Inflammatory macrophage treated with lipopolysaccharide for 1 hour (primary cell): ENCODE measurements at places on chromosomes 7 and 10.

DNA sequence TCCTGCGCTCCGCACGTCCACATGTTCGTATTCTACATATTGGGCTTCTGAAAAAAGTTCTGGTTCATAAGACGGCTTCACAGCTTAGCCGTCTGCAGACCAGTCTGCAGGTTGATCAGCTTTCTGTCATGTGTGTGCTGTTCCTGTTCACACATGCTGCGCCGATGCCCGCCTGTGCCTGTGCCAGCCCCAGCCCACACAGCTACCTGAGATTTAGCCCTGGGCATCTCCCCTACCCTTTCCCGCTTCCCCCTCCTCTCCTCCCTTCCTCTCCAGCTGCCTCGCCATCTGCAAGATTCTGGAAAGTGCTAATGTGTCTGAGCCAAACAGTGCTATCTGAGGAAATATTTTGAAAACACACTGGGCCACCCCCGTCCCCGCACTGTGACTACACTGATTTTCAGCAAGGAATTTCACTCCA is 7.1 kb downstream of the CHST3 start:
- DNase-seq = no peak

- DNase-seq = no peak
Measured at GRCh38 chr7:67878808-67879207, 882.2 kb downstream of the TYW1 start.

DNA sequence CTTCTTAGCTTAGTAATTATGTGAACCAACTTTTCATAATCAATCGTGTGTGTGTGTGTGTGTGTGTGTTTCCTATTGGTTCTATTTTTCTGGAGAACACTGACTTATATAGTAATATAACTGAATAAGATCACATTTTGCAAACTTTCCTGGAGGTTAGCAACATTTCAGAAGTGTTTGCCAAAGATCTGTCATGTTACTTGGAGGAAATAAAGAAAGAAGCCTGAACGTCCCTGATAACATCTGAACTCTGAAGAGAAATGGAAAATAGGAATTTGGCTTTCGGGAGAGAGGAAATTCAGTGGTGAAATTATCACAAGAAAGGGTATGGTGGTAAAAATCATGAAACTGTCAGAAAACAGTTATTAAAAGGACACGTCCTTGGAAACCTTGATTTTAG is 984.4 kb upstream of the AUTS2 start:
- no peak for DNase-seq

- no peak for DNase-seq
Measured at GRCh38 chr7:84998665-84999064, 188.2 kb downstream of the SEMA3D start.

DNA sequence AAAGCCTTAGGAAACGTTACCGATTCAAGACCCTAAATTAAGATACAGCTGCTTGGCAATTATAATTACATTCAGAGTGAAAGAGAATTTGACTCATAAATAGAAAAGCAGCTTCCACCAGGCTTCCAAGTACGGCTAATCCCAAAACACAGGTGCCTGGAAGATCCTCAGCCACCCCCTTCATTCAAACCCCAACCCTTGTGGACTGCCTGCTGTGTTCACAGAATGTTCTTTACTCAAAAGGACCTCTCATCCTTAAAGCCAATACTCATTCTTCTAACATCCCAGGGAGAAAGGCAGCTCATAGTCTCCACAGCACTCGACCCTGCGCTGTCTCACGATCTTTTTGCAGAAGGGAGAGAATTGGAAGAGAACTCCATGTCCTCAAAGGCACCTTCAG is 32.9 kb downstream of the RNF32 start:
- no peak for DNase-seq

DNA sequence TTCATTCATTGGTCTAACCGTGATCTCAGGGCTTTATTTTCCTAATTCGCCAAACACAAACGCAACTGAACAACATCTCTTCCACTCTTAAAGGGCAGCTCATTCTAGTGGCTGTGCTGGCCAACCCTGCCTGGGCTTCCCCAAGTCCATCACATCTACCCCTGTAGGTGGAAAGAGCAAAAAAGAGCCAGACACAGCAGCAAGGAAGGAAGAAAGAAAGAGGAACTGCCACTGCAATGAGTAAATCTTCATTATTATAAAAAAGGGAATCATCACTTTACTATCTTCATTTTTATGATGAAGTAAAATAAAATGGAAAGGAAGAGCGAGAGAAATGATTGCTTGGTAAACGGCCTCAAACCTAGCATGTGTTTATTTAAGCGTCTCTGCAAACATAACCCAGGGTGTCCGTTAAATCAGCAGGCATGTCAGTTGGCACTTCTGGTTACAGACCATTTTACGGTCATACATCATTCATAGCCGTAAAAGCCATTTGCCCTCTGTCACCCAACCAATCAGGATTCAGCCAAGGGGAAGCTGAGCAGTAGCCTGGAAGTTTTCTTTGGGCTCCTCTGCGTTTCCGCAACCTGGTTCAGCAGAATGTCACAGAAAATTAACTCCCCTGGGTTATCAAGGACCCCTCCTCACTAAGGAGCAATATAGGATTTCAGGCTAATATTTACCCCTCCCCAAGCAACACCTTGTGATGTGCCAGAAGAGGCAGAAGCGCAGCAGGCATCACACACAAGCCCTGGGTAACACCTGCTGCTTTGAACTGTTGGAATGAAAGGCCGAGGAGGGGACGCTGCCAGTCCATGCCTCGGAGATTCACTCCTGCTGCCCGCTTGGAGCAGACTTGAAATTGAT is 234.0 kb downstream of the SNX10 start:
- peak; percentile 8 for DNase-seq

DNA sequence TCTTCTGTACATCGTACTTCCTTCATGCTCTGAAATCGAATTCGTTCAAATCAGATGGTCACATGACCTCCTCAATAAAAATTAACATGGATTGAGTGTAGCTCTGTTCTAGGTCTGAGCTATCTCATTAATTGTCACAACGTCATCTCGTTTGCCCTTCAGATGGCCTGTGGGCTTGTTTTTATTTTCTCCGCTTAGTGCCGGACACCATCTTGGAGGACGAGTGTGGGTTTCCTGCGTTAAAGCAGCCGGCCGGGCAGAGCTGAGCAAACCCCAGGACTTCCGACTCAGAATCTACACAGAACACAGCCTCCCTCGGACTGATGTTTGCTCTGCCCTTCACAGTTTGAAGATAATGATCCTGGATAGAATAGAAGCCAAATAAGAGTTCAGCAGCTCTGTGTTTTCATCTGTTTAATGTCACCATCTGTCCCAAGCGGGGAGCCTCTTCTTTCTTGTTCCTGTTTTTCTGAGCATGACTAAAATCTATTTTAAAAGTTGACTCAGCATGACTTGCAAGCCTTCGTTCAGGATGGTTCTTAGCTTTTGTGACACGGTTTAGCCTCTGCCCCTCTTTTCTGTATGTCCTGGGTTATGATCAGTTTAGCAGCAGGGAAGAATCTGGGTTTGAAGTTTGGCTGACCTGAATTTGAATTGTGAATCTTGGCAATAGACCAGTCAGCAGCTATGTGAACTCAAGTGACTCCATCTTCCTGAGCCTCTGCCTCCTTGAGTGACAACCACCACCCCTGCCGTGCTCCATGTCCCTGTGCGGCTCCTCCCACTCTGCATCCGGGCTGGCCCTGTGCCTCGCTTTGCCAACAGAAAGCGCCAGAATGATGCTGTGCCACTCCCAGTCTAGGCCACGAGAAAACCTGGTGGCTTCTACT is 30.6 kb upstream of the GALNTL5 start:
- DNase-seq = peak; percentile 87

DNA sequence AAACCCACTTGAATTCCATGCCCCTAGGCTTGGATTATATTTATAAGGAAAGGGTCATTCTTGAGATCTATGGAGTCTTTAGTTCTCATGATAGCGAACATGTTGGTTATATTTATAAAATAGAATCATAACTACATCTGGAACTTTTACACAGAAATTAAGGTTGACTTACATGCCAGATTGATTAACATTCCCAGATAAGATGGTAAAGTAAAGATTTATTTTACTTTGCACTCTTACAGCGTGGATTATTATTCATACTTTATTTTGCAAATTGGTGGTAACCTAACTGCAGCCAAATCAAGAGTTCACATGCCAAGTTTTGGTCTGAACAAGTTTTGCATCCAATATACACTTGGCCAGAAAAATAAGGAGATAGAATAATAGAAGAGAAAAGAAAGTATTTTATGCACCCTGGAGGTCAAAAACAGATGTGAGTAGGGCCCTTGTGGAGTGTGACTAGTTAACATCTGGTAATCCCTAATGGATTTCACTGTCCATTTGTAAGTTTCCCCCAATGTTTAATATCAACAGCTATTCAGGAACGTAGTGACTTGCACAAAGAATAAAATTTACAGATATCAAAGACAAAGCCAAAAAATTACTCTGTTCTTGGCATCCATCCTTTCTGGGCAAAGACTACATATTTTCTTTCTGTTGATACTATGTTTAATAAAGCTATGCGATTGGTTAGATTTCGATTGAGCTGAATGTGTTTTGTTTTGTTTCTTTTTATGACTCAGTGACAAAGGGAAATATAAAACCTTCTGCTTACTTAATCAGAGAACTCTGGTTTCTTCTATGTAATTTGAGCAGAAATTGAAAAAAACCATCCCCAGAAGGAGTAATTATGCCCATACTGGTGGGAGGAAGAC is 10.1 kb upstream of the TMEM26 start:
- DNase-seq = no peak

- no peak for DNase-seq
Measured at GRCh38 chr7:132638000-132638399, 61.7 kb upstream of the PLXNA4 start.

- DNase-seq = no peak
Measured at GRCh38 chr7:24885716-24886115, 94.3 kb downstream of the OSBPL3 start.

DNA sequence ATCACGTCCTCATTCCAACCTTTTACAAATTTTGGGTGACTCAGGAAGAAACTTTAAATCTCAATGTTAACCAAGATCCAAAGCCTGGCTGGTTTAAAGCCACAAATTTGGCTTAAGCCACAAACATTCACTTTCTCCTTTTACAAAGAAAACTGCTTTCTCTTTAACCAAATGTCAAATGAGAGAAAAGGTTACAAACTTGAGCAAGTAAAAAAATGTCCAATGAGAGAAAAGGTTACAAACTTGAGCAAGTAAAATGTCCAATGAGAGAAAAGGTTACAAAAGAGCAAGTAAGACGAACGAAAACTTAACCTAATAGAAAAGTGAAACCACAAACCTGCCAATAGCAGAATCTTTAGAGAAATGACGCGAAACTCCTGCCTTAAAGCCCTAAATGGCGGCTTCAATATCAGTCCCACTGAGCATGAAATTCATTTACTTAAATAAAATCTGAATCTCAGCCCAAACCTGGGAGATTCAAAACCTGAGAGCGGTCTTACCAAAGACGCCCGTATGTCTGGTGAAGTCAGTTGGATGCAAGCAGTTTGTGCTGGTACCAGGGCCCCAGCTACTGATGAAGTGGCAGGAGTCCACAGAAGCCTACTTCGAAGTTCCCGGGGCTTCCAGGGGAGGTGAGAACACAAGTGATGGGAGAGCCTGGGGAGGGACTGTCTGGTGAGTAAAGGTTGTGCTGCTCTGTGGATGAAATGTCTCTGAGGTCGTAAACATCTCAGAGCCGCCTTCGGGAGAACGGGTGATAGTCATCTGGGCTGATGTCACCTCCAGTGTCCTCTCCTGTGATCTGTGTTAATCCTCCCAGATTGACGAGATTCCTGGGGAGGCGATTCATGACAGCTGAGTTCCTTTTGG is 74.6 kb downstream of the PAXIP1 start:
- DNase-seq = peak; percentile 100

DNA sequence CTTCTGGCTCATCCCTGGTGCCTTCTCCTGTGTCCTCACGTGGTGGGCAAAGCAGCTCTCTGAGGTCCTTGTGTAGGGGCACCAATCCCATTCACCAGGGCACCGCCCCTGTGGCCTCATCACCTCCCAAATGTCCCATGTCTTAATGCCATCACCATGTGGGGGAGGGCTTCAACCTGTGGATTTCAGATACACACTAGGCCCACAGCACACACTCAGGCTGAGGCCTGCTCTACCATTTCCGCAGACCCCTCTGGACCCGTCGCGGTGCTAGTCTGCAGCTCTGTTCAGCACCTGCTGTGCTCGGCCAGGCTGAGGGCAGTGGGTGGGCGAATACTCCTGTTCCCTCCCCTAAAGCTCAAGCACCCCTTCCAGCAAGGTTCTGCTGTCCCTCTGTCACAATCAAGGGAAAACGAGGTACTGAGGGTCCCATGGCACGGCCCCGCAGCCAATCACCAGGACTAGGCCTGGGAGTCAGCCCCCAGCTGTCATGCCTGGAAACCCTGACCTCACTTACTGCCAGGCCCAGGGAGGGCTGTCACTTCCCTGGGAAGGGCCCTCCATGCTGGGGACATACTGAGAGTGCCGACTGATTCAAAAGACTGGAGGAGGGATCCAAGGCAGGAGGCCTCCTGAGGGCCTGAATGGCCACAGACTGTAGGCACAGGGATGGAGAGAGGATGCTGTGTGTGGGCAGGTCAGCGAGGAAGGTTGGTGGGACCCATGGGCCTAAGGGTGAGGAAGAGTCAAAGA is 123.8 kb upstream of the RET start:
- DNase-seq = no peak

DNA sequence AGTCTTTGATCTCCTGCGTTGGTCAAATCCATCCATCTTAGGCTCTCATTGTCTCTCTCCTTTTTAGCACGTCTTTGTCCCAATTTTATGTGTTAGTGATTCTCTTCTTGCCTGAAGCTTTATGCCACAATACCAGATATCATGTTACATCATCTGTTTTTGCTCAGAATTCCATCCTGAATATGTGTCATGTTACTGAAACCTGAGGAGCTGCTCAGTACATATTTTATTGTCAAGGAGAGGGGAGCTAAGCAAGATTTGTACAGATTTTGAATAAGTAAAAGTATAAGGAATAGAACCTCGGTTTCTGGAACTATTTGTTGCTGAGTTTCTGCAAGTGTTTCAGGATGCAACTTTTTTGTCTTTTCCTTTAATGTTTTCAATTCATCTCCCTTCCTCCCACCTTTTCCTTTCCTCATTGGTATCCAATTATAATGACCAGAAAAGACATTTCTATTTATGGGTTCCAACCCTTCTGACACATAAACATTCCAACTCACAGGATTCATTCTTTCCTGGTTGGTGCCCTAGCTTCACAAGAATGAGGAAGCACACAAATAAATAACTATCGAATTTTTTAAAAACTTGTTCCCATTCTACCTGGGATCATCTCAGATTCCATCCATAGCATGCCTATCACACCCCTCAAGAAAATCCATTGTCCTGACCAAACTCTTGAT is 291.8 kb downstream of the CRPPA start:
- DNase-seq = no peak
